Caco-2 (cell line): ENCODE measurements at places on chromosomes 6 and 20. TPM values are rescaled to one million over a fixed set of nuclear protein-coding genes. Genes with fewer than 3 reads are reported as not detected.
A peak's percentile ranks its signal among the peaks of the same experiment; 100 is the strongest.

GRCh38 chr6:110178626-110179405, 654 bp downstream of the WASF1 start:
- no peak overlapping the region for H3K27ac ChIP-seq
- H3K36me3 ChIP-seq: no peaks in the 10 kb centered on the region
- peak; percentile 33 for DNase-seq
- H3K4me3 ChIP-seq: peak overlapping the region; percentile 70
- 0 out of 2 replicates have a peak, but pooled peaks cover 3% of the 10 kb centered on the region for H3K4me1 ChIP-seq

DNA sequence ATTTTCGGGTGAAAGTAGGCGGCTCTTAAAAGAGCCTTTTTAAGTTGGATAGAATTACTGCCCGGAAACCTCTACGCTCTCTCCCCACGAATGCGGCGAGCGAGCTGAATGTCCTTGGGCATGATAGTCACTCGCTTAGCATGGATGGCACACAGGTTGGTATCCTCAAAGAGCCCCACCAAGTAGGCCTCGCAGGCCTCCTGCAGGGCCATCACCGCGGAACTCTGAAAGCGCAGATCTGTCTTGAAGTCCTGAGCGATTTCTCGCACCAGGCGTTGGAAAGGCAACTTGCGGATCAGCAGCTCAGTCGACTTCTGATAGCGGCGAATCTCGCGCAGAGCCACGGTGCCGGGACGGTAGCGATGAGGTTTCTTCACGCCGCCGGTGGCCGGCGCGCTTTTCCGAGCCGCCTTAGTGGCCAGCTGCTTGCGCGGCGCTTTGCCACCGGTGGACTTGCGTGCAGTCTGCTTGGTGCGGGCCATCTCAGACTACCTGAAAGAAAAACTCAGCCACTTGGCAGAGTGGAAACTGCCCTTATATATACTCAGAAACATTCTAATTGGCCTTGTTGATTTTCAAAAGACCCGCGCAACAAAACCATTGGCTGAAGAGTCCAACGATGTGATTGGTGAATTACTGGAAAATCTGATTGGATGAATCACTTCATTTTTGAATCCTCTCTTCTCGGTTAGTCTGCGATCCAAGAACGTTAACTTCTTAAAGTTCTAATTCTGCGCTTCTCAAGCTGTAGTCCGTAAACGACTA, 93.9 kb upstream of the BTN3A2 start:
- no peaks in the 10 kb centered on the region for H3K36me3 ChIP-seq
- DNase-seq: peak; percentile 88
- no peak overlapping the region for H3K27ac ChIP-seq
- peaks cover 19% of the 10 kb centered on the region for H3K4me1 ChIP-seq

- no peak for DNase-seq
- no peak overlapping the region for H3K4me3 ChIP-seq
- H3K4me1 ChIP-seq: no peaks in the 10 kb centered on the region
- H3K27me3 ChIP-seq: no peaks in the 10 kb centered on the region
- H3K36me3 ChIP-seq: no peaks in the 10 kb centered on the region
- H3K27ac ChIP-seq: no peak overlapping the region
Measured at GRCh38 chr6:120735641-120736040, 598.6 kb downstream of the TBC1D32 start.

- no peaks in the 10 kb centered on the region for H3K27me3 ChIP-seq
- peaks cover 20% of the 10 kb centered on the region for H3K4me1 ChIP-seq
- H3K27ac ChIP-seq: no peak overlapping the region
- H3K36me3 ChIP-seq: no peaks in the 10 kb centered on the region
- no peak for DNase-seq
Measured at GRCh38 chr20:53597521-53598120, 4.0 kb upstream of the ZNF217 start.

DNA sequence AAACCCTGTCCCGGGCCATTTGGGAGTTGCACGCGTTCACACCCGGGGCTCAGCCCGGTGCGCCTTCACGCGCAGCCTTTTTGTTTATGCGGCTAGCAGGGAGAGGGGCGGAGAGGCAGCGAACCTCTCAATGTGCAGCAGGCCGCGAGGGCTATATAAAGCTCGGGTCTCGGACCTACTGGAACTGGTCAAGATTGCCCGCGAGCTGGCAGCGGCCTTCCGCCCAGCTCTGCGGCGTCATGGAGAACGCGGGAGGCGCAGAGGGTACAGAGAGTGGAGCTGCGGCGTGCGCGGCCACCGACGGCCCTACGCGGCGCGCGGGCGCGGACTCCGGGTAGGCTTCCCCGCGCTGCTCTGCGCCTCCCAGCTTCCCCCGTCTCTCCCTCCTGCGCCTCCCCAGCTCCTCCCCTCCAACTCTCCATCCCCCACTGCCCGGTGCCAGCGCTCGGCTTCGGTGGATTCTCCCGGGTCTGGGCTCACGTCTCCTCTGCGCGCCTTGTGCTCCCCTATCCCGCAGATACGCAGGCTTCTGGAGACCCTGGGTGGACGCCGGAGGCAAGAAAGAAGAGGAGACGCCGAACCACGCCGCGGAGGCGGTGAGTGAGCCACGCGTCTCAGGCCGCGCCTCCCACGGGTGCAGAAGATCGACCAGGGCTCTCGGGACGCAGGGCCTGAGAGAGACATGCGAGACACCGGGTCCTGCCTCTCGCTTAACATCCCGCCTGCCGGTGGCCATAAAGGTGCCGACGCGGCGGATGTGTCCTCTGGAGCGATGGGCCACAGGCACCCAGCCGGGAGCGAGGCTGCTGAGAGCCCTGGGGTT, at the start of gene RIPPLY2:
TSS of gene RIPPLY2 (plus strand) at position 183 of the 823 bp plus-strand sequence. CDS start at position 240, 57 bp downstream.
- no peak for DNase-seq
- H3K36me3 ChIP-seq: no peaks in the 10 kb centered on the region
- H3K27me3 ChIP-seq: no peaks in the 10 kb centered on the region
- no peak within 1 kb of the TSS for H3K27ac ChIP-seq

DNA sequence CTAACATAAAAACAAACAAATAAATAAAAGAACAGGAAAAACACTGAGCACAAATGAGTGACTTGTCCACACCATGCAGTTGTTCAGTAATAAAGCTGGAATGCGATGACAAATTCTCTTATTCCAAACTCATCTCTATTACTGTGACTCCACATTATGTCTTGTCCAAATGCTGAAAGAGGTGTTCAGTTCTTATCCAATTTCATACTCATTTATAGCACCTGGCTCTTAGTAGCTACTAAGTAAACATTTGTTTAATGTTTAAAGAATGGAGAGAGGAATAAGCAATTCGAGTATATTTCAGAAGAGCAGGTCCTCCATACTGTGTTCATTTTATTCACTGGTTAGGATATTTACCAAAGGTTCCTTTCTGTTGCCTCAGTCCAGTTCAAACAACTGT, 439.0 kb upstream of the JAG1 start:
- no peaks in the 10 kb centered on the region for H3K36me3 ChIP-seq
- DNase-seq: no peak
- H3K4me1 ChIP-seq: no peaks in the 10 kb centered on the region
- H3K27me3 ChIP-seq: no peaks in the 10 kb centered on the region

DNA sequence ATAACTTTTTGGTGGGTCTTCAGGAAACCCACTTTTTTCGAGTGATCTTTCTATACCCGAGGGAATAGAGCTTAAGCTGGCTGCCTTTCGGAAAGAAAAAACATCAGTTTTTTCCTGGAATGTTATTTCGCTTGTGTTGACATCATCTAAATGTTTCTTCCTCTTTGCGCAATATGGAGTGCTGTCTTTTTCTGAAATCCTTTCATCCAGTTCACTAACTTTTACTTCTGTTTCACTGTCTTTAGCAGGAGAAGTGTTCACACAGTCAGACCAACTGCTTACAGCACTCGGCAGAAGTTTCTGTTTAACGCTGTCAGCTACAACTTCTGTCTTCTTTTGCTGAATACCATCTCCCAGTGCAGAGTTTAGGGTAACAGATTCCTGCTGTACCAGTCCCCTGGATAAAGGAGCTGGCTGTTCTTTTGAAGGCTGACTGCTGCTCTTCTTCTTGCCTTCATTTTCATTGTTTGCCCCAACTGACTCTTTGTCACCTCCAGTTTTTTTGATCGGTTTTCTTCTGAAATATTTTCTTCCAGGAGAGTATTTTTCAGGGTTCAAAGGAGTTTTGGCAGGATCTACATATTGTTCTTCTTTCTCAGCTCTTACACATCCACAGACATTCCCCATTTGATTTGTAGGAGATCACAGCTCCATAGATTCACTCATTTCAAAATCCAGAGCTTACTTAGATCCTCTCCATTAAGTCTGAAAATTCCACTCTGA, 50.0 kb upstream of the DST start:
- peak overlapping the region; percentile 22 for H3K4me3 ChIP-seq
- no peaks in the 10 kb centered on the region for H3K27me3 ChIP-seq
- H3K27ac ChIP-seq: peak overlapping the region; percentile 56
- no peaks in the 10 kb centered on the region for H3K36me3 ChIP-seq
- peaks cover 48% of the 10 kb centered on the region for H3K4me1 ChIP-seq

DNA sequence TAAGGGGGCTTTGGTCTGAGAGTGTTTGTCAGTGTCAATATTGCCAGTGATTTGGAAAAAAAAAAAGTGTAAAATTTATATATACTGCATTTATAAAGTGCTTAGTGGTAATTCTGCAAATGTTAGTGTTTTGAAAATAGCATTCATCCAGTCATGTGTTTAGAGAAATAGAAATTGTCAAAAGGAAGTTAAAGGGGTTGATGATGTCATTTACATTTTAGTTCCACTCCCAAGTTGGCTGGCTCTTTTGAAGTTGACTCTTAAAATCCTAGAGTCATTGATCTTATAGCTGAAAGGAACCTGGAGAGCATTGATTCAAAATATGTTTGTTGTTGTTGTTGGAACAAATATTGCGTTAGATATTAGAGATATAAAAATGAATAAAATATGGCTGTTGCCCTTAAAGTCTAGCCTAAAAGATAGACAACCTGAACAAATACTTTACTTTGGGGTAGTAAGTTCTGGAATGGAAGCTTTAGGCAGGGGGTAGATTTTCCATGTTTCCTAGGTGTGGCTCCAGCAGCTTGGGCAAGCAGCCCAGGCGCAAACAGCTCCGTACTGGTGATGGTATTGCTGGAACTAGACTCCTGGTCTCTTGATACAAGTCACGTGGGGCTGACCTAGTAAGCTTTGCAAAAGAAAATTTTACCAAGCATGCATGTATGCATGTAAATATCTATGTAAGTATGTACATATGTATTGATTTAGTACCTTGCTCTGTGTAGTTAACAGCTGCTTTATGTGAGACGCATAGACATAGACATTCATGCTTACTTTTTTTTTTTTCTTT, 46.3 kb downstream of the HIVEP1 start:
- no peak overlapping the region for H3K27ac ChIP-seq
- no peaks in the 10 kb centered on the region for H3K36me3 ChIP-seq
- DNase-seq: no peak
- H3K4me1 ChIP-seq: no peaks in the 10 kb centered on the region

DNA sequence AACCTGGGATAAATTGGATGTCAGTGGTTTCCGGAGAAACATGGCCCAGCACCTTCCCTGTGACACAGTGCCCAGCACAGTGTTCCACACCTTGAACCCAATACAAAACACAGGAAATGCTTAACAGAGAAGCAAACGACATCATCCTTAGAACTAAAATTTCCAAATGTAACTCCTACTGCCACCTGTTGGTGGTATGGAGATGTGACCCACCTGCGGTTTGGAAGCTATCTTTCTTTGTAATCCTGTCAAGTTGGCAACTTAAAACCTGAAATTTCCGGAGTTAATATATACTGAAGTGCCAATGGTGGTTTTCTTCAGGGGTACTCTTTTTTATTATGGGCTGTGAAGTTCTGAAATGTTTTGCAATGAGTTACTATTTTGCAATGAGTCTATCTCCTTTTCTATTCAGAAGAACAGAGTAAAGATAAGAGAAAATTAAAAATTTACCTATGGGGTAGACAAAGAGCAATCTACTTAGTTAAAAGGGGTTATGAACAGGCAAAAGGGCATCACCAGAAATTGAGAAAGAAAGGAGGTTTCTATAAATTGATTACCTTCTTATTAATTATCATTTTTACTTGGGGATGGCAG, 658.8 kb downstream of the PTPRT start:
- H3K4me1 ChIP-seq: no peaks in the 10 kb centered on the region
- H3K36me3 ChIP-seq: no peaks in the 10 kb centered on the region
- no peaks in the 10 kb centered on the region for H3K27me3 ChIP-seq
- DNase-seq: peak; percentile 53

DNA sequence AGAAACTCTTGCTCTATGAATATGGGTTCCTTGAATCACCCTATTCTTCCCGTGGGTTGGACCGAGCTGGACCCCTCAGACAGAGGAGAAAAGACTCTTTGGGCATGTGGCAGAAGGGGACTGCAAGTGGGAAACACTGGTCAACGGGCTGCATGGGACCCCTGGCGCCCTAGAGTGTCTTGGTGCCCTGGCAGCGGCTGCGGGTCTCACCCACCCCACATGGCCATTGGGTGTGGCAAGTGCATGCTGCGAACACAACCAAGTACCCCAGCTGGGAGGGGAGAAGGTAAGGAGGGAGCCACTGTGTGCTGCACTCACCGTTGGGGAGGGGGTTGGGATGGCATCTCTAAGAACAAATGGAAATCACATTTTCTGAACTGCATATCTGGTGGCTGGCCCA, 438.8 kb upstream of the EYS start:
- no peaks in the 10 kb centered on the region for H3K36me3 ChIP-seq
- no peak for DNase-seq
- no peaks in the 10 kb centered on the region for H3K27me3 ChIP-seq
- no peak overlapping the region for H3K4me3 ChIP-seq
- no peaks in the 10 kb centered on the region for H3K4me1 ChIP-seq

DNA sequence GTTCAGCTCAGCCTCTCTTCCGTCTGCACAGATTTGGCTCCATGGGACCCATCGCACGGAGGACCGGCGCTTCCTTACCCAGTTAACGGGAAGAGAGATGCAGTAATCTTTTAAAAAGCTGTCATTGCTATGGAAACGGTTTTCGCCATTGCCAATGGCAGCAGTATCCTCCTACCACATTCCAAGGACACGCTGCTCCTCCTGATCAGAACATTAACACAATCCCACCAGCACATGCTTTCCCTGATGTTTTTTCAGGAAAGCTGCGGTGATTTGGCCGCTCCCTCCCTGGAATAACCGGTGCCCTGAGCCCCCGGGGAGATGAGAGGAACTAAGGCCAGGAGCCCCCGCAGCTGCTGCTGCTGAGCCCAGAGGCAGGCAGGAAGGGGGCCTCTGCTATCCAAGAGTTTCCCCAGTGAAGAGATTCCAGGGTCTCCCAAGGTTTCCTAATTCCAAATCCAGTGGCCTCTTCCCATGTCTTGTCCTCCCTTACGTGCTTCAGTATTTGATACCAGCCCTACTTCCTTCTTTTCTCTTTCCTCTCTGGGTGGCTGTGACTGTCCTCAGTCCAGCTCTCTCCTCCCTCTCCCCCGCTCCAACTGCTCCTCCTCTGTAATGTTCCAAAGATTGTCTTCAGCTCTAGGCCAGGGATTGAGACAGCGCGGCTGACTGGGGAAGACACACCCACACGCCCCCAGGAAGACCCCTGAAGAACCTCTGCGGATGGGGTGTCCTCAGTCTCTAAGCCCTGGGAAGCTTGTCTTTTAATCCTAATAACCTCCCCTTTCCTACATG, 2.6 kb downstream of the BNIP5 start:
- no peak overlapping the region for H3K4me3 ChIP-seq
- no peak for DNase-seq
- H3K4me1 ChIP-seq: peaks cover 31% of the 10 kb centered on the region
- peak overlapping the region; percentile 82 for H3K27ac ChIP-seq
- no peaks in the 10 kb centered on the region for H3K36me3 ChIP-seq

- H3K4me3 ChIP-seq: no peak overlapping the region
- no peak for DNase-seq
- no peaks in the 10 kb centered on the region for H3K36me3 ChIP-seq
- H3K4me1 ChIP-seq: no peaks in the 10 kb centered on the region
Measured at GRCh38 chr20:62995898-62996595, 10.7 kb downstream of the BHLHE23 start.

The AKIRIN2 gene
- 51.3 and 53.5 TPM in 2 replicates for total RNA-seq

The TBX18 gene
- total RNA-seq: not detected in 2 replicates

The PAX1 gene
- total RNA-seq: not detected in 2 replicates

The CCN6 gene
- not detected in 2 replicates for total RNA-seq

The POU5F1 gene
- total RNA-seq: not detected in 2 replicates

The SRF gene
- 31.3 and 32.1 TPM in 2 replicates for total RNA-seq

The EYS gene
- not detected in 2 replicates for total RNA-seq

The TMEM217 gene
- total RNA-seq: 1.6 and 2.6 TPM in 2 replicates

The HLA-DMB gene
- total RNA-seq: not detected in 2 replicates

The FAM217A gene
- not detected in 2 replicates for total RNA-seq
